ENCODE measurements at places on chromosomes 12 and 14.

- DNase-seq = peak; percentile 17
These were observed 29.0 kb downstream of the SLC2A3 start for GRCh38 chr12:7907009-7907408.

DNA sequence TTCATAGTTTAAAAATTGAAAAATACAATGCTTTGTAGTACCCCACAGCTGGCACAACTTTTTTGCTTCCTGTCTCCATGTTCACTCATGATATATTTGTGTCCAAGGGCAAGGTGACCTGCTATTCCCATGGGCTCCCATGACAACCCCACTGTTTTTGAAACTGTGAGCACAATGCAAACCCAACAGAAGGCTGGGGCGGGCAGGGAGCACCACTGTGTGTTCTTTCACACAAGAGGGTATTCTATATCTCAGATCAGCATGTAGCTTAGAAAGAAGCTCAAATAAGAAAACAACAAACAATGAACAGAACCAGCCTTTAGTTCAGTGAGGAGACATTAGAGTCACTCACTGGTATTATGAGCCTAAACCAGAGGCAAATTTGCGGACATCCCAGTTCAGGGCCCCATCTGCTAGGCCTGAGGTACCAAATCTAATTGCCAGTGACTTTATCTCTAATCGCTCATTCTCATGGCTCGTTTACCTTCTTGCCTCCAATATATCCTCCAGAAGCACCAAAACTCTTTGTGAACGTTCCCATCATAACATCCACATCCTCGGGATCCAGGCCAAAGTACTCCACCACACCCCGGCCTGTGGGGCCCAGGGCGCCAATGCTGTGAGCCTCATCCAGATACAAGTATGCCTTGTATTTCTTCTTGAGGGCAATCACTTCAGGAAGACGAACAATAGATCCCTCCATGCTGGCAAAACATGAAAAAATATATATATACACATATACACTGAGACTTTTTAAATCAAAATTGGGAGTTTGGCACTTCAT is 56.4 kb upstream of the ISM2 start:
- no peak for DNase-seq

DNA sequence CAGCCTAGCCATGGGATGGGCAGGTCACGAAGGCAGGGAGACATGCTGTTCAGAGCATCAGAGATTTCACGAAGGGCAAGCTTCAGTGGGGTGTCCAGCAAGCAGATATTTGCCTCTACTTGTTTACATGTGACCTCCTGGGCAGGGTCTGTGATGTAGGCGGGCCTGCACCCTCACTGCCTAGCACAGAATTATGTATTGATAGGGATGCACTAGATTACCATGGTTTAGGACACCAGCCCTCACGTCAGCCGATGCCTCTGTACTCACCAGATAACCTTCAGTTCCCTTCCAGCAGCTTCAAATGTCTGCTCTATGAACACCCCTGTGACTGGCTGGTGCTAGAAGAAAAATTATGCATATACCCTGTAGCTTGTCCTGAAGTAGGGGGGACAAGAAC is 5.1 kb upstream of the EIF5 start:
- DNase-seq = no peak

DNA sequence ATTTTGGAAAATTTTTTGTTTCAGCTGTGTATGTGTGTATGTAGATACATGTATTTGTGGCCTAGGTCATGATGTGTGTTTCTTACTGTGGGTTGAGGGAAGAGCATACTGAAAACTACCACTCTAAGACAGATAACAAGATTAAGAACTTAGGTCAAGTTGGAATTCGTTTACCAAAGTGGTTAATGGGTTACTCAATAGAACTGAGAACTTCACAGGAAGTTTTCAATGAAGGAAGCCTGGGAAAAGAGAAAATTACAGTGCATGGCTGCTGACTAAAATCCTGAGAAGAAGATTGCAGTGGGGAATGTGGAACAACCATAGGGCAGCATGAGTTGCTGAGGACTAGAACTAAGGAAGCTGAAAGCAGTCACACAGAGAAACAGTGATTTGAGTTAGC is 21.4 kb upstream of the FOXG1 start:
- no peak for DNase-seq

GRCh38 chr12:27511031-27511722 is 12.8 kb upstream of the PPFIBP1 start:
- no peak for DNase-seq

DNA sequence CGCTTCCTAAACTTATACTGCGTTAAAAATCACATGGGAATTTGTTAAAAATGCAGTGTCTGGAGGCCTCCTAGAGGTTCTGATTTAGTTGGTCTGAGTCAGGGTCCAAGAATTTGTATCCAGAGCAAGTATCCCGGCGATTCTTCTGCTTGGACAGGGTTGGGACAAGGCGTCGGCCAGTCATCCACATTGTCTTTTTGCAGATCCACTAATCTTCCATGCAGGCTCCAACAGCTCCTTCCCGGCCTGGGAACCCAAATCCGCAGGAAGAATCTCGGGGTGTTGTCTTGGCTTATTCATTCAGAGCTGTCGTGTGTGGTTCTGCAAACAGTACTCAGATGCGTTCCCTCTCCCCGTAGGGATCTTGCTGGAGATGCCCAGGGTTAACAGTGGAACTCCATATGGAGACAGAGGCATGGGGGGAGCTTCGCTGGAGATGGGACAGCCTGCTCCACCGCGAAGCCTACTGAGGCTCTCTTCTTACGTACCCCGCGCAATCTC is 25.3 kb downstream of the GPRC5D start:
- no peak for DNase-seq
